ENCODE measurements at places on chromosomes 2 and 18.

GRCh38 chr2:46356991-46357390 is 59.8 kb downstream of the EPAS1 start:
- no peak for DNase-seq

DNA sequence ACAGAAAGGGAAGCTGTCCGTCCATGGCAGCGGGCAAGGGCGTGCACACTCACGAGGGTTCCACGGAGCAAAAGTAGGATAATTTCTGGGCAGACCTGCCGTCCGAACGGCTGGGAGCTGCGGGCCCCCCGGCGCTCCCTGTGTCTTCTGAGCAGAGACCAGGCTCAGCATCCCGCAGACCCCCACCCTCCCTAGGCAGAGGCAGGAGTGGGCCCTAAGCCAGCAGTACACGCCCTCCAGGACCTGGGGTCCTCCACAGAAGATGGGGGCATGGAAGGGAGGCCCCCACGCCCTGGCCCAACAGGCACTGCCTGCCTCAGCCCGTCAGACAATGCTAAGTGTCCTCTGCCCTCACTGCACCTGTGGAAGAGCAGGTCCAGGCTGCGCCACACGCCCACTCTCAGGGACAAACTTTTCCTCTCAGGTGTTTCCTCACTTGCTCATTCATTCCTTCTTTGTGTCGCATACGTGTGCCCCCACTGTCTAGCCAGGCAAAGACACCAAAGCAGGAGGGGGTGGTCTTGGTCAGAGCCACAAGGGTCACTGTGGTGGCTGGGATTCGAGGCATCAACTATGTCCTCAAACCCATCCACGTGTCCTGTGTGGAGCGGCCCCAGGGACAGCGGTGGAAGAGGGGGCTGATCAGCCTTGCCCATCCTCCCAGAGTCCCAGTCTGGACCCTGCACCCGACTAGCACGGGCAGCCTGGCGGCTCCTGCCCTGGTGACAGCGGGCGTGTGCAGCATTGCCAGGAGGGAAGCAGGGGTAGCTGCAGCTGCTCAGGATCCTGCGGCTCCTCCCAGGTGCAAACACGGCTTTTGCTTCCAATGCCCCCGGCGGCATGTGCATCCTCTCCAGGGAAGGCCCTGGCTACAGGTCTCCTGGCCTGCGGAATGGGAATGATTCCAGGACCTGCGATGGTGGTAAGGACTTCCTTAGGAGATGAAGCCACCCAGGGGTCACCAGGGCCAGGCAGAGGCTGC is 2.4 kb upstream of the GPC1 start:
- DNase-seq, result no peak

DNA sequence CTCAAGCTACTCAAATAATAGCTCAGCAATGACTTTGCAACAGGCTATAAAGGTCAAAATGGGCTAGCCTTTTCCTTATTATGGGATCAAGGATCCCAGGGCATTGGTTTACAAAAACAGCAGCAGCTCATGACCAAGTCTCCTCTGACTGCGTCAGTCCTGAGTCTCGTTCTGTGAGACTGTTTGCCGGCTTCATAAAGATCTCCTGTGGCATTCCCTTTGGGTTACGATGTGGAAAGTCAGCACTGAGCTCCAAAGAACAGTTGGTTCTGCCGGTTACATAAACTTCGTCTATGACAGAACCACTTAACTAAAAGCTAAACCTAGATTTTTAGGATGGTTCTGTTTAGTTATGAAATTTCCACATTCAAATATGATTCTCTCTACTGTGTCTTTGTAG is 674.9 kb downstream of the ZEB2 start:
- no peak for DNase-seq

GRCh38 chr2:105864262-105864661 is 119.5 kb downstream of the NCK2 start:
- DNase-seq, result no peak

DNA sequence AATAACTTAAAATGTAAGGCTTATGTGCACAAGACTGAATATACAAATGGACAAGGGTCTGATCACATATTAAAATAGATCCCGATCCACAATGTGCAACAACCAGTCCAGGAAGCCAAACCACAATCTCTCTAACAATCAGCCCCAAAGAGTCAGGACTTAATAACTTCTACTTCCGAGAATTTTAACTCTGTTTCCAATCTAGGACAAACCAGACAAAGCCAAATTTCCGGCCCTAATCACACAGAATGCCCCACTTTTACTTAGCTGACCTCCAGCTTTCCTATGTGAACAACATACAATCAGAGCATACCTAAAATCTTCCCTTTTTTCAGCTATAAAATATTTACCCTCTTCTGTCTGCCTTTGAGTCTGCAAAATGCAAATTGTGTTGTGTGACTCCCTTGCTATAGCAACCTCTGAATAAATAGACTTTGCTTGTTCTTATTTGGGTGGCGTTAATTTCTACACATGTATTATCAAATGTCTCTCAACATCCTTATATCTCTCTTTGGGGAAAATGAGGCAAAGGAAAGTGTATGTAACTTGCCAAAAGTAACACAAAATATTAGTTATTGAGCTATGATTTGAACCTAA is 381.9 kb upstream of the MC4R start:
- DNase-seq, result no peak

DNA sequence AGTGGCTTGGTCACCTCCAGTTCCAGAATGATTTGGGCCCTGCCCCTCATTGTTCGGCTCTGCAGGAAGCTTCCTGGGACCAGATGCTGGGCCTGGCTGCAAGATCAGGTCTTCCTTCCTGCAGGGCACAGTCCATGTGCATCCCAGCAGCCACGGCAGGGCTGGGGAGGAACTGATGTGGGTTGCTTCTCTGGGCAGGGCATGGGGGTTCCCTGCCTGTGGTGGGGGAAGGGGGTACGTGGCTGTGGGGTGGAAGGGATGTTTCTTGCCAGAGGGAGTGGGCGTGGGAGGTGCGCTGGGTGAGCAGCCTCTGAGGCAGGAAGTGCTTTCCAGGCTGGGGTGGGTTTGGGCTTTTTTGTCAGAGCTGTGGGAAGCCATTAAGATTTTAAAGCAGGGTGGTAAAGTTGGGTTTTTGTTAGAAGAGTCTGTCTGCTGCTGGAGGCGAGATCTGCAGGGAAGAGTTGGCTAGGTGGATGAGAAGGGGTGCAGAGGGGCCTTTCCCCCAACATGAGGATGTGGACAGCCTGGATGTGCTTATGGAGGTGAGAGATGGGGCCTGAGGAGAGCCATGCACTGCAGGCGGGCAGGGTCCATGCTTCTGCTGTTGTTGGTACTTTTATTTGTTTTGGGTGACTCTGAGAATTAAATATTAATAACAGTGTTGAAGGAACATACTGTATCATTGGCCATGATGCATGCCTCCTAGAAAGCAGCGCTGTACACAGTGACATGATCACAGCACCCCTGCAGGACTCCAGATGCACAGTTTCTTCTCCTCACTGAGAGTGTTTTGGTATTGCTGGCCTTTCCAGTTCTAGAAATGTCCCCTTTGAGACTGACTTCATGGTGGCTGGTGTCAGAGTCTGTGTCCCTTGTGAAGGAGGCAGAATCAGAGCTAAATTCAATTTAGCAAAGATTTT is 45.3 kb downstream of the DGKD start:
- DNase-seq, result no peak

- DNase-seq, result no peak
These were observed 15.0 kb upstream of the FMNL2 start for GRCh38 chr2:152319822-152320570.

DNA sequence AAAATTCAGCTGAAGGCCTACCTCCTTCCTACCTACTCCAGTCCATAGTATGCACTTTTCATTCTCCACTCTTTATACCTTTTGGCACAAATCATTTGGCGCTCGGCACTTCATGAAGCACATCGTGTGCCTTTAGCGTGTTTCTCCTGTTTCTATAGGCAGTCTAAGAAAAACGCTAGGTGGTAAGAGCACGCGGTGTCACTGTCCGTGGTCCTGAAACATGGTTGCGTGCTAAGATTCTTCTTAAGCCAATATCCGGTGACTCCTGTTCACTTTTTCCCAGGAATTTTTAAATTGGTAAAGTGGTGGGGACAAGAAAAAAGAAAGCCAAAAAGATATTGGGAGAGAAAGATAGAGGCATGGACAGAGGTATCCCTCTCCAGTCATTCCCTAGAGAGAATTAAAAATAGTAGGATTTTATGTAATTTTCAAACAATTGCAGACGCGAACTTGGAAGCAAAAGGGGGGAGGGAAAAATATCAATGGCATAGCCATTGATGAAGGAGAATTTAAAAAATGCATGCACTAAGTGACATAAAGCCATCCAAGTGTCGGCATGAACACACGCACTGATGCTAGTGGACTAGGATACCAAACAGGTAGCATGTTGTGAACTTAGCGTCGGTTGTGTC is 1.4 kb upstream of the CTNNA2 start:
- no peak for DNase-seq

DNA sequence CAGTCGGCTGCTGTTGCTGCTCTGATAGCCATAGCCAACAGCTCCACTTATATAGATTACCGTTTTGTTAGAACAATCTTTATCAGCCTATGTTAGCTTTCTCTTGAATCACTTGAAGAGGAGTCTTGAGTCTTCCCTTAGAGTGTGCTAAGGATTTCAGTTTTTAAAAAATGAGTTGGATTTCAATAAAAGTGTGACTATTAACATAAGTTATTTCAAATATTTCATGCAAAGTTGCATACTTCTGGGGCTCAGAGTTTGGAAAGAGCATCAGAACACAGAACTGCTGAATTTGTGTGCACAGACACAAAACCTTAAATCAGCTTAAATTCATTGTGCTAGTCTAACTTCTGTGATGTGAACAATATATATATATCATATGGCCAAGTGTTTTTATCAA is 174.7 kb downstream of the MTX2 start:
- no peak for DNase-seq

GRCh38 chr2:3479430-3480320 is 39.7 kb downstream of the ADI1 start:
- no peak for DNase-seq

DNA sequence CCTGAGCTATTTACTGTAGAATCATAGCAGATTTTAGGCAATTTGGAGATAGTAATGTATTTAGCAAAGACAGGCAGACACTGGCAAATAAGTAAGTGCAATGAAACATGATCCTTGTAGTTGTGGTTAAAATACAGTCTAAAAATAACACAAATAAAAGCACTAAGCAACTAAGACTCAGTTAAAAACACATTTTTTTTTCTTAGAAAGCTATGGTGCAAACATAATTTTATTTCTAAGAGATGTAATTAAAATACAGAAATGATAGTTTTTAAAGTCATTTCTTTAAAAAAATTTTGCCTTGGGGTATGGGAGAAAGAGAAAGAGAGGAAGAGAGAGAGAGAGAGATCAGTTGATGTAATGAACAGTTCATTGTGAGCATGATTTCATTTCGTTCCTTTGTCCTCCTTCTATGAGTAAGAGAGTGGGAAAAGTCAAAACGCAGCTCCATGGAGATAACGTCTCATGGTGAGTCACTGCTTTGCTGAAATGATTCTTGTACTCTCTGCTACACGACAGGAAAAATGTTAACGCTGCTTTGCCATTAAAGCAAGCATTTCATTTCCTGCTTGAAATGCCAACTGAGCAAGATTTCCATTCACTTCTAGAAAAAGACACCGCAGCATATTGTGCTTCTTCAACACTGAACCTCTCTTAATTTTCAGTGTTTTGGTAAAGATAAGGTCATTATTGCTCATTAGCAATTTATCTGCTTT is 61.3 kb upstream of the PGAP1 start:
- DNase-seq, result peak; percentile 13

DNA sequence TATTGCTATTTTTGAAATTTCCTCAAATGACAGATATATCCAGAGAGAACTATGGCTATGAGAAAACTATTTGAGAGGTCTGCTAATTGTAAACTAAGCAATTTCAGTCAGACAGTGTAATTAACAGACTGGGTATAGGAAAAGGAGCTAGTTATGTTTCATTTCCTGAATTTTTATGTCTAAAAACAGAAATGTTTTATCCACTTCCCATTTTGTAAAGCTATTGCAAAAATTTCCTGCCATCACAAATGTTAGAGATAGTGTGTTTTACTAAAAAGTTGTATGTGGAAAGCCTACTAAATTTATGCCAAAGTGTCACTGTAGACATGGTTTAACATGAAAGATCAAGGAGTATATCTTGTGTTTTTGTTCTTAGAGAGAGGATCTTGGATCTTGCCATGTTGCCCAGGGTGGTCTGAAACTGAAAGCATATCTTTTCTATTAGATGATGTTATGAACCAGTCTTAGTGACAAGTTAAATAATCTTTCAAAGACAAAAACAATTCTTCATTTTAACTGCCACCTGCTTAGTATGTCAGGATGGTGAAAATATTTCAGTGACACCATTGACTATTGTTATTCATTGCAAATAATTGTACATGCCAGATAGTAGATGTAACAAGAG is 40.5 kb upstream of the ITPRID2 start:
- no peak for DNase-seq

- no peak for DNase-seq
These were observed 77.7 kb downstream of the APOB start for GRCh38 chr2:20966061-20966595.

GRCh38 chr2:169476459-169476858 is 2.8 kb upstream of the BBS5 start:
- DNase-seq, result no peak

DNA sequence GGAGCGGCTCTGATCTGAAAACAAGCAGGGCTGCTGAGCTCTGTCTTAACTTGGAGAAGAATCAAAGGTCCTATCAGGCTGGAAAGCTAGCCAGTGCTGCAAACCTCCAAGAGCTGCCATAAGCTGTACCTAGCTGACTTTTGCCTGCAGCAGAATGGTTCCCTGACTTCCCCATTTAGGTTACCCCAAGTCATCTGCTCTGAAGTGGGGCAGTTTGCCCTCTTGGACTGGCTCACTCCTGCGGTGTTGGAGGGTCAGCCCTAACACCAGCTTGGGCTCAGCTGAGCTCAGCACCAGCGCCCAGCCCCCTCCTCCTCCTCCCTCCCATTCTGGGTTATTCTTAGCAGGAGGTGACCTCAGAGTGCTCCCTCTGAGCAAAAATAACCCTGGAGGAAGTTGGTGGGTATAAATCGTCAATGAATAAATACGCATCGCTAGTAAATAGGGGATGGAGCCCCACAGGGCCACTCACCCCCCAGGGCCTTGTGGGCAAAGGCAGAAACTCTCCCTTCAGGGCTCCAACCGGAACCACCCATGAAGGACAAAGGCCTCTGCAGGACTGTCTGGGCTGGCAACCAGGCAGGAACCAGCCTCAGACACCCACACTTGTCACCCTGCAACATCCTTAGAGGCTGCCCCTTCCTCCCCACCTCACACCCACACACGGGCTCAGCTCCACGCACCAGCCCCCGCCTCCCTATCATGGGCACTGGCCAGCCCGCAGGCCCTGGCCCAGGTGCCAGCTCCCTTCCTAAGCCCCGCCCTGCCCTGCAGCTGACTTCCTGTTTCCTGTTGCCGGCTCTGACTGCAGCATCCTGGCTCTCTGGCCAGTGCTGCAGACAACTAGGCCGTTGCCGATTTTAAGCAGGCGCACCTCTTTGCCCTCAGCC is 46.9 kb downstream of the DNMT3A start:
- no peak for DNase-seq
